ENCODE measurements at places on chromosomes 1 and 21.
A peak's percentile ranks its signal among the peaks of the same experiment; 100 is the strongest.

GRCh38 chr21:32197896-32198295 lies 81.0 kb downstream of the MIS18A start:
- DNase-seq = no peak

GRCh38 chr1:118077331-118078045 lies 107.5 kb downstream of the SPAG17 start:
- DNase-seq = no peak

DNA sequence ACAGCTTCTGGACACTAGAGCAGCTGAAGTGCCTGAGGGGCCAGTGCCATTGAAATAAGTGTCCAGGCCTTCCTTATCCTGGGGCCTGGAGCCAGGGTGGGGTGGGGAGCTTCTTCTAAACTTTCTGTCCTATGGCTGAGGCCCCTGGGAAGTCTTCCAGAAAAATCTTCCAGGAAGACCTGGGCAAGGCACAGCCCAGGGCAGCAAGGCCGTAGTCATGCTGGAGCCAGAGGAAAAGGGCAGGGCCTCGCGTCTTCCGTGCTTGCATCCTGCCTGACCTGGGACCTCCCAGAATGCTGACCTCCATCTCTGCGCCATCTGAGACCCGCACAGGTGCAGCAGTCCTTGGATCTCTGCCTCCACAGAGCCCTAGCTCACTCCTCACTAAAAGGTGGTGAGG lies 96.7 kb upstream of the SLC44A3 start:
- no peak for DNase-seq

DNA sequence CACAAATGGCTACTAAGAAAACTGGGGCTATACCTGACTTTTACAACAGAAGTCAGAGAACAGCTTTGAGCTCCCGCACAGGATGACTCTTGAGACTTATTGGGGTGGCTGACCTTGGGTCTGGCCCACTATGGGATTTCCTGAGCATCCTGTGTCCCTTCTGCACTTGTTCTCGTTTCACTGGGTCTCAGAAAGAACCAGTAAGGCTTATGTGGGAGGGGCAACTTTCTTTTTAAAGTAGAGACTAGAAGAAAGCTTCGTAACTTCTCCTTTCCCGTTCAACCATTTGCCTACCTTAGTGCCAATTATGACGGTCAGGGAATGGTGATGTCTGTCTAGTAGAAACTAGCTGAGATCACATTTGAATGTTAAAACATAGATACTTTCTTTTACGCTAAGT lies 59.5 kb upstream of the C1orf105 start:
- no peak for DNase-seq

DNA sequence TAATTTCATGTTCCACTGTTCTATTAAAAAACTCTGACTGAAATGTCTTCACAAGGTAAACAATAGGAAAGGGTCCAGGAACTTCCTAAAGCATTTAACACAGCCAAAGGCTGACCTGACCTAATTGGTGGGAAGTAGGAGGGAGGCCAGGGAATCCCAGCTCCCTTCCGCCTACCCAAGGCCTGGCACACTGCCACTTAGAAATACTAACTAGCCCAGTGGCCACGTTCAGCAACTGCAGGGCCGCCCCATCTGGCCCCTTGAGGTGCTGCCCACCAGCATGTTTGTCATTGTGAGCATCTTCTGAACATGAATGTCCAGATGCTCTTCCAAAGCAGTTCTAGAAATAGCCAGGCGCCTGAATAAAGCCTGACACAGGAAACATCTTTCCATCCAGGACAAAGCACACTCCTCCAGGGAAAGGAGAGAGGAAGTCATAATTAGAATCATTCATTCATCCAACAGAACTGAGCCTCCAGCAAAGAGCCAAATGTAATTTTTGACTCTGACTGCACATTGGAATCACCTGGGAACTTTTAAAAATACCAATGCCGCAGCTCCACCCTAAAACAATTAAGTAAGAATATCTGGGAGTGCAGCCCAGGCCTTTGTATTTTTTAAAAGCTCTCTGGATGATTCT lies 44.6 kb upstream of the BCL9 start:
- DNase-seq = no peak

DNA sequence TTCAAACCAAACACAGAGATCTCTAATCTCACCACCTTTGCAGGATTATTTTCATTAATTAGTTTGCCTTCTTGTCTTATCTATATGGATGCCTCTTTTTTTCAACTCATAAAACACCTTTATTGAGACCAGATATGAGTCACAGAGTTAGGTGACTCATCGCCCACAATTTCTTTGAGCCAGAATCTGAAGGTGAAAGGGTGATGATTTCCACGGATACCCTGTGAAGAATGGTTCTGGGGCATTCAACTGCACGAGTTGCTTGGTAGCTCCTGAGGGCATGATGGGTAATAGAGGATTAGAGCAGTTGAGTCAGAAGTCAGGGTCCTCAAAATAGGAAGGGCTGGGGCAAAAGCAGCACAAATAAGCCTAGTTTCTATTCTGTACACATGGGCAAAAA lies 128.2 kb downstream of the TBX19 start:
- DNase-seq = peak; percentile 45

GRCh38 chr1:208985231-208985630 lies 598.3 kb upstream of the CAMK1G start:
- DNase-seq = no peak

GRCh38 chr1:165632491-165632890 lies 1.5 kb downstream of the MGST3 start:
- no peak for DNase-seq

- peak; percentile 38 for DNase-seq
These were observed 1.4 kb upstream of the SSBP3 start for GRCh38 chr1:54407404-54408146.

GRCh38 chr1:155962599-155963211 lies 15.6 kb downstream of the ARHGEF2 start:
- no peak for DNase-seq

DNA sequence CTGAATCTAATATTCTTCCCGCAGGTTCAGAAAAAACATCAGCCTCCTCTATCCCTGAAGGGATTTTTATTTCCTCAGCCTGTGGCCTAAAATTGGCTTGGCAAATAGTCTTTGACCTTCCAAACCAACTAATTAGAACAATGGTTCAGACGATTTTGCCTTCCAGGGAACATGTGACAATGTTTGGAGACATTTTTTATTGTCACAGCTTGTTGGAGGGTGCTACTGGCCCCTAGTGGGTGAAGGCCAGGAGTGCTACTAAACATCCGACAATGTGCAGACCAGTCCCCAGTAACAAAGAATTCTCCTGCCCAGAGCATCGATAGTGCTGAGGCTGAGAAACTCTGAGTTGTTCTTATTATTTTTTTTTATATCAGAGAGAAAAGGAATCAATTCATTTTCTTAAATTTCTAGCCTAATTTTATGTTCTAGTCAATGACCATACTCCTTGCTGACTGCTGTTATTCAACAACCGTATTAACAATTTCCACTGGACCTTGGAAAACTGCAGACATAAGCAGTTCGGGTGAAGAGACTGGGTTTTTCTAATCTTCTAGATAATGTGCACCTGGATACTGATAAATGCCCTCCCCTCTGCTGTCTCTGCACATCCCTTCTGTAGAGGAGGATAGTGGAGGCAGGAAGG lies 280.7 kb downstream of the LMX1A start:
- DNase-seq = no peak

- DNase-seq = no peak
These were observed 31.2 kb downstream of the CHD1L start for GRCh38 chr1:147273409-147274336.

DNA sequence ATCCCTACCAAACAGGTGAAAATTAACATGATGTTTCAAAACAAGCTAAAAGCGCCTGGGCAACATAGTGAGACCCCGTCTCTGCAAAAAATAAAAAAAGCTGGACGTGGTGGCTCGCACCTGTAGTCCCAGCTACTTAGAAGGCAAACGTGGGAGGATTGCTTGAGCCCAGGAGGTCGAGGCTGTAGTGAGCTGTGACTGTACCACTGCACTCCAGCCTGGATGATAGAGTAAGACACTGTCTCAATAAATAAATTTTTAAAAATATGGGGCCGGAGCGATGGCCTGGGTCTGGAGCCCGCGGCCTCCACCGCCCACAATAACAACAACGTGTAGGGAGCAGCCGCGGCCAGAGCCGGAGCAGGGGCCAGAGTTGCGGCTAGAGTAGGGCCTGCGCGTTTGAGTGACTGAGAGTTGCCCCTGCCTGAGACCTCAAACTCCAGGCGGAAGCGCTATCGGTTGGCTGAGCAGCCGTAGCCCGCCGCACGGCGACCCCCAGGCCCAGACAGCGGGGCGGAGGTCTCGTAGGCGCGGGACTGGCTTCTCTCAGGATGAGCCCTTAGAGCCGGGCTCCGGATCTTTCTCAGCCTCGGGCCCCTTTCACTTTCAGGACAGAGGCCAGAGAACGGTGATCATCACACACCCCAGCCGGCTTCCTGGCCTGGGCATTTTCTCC lies 41.4 kb downstream of the ZMYM1 start:
- DNase-seq = no peak

GRCh38 chr21:33058957-33059356 lies 11.0 kb upstream of the OLIG1 start:
- DNase-seq = no peak

GRCh38 chr1:10339815-10340214 lies 59.0 kb upstream of the PGD start:
- DNase-seq = no peak

DNA sequence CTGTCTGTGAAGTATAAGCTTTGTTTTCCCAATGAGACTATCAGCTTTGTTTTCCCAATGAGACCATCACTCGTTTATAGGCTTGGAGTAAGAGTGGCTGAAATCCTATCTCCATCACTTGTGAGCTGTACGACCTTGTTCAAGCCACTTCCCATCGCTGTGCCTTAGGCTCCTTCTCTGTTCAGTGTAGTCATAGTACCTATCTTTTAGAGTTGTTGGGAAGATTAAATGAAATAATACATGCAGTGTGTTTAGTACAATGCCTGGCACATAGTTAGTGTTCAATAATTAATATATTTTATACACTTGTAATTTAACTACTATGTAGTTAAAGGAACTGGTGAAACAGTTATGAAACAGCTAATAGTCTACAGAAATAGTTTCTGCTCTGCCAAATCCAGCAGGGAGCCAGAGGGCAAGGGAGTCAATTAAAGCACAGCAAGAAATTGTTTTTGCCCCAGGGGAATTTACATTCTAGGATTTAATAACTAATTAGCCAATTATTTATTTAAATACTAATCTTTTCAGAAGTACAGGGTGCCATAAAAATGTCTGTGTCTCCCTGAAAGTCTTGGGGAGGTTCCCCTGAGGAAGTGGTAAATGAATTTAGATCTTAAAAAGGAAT lies 139.3 kb upstream of the HMCN1 start:
- DNase-seq = no peak

- DNase-seq = no peak
These were observed 206.1 kb downstream of the ZNF648 start for GRCh38 chr1:181855380-181855779.

- no peak for DNase-seq
These were observed 30.9 kb downstream of the RGS5 start for GRCh38 chr1:163171826-163172225.

GRCh38 chr21:26840912-26841311 lies 4.3 kb downstream of the ADAMTS1 start:
- no peak for DNase-seq

DNA sequence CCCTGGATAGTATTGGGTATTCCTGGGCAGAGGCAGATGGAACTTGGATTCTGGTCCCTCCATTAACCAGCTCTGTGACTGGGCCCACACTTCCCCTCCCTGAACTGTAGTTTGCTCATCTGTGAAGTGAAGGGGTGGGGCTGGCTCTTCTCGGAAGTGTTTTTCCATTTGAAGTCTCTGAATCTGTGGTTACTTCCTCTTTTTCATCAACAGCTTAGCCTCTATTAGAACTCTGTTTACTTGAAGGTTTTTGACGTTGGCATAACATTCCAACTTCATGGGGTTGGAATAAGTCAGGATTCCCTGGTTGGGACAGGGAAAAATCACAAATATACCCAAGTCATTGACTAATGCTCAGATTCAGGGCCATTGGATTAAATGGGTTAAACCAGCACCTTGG lies 3.6 kb downstream of the KIAA0040 start:
- peak; percentile 40 for DNase-seq

GRCh38 chr1:206012086-206012859 lies 9.1 kb upstream of the RAB7B start:
- DNase-seq = peak; percentile 16

DNA sequence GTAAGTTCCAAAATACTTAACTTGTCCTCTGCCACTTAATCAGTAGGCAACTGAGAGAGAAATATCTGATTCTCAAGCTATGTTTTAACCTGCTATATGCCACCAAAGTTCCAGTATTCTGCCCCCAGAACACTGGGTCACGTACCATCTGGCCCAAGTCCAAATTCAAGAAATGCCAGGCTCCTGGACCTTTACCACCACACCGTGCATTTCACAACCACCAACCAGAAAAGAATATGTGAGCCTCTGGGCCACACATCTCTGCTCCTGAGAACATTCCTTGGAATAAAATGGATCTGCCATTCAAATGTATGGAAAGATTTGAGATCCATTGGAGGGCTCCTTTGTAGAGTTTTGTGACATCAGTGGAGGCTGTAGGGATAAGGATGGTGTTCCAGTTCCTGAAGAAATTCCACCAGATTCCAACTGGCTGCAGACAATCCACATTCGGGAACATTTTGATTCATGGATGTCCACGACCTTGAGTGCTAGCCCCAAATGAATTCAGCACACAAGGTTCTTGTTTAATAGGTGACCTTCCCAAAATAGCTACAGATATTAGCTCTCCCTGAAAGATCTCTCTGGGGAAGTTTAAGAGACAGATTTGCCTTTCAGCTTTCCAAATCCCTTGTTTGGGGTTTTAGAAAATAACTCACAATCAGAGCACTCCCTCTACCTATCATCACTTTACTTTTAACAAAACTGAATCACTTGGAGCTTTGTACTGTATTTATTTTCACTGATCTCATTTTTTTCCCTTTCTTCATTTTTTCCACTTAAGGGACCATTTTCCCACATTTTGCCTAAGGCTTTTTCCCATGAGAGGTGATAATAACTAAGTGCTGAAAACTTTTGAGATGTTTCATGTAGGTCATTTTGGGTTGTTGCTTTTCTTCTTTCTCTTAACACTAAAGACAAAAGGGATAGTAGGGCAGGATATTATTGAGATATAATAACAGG lies 128.4 kb upstream of the ZC3H11B start:
- no peak for DNase-seq

GRCh38 chr1:152048416-152049009 lies 11.7 kb upstream of the S100A11 start:
- DNase-seq = peak; percentile 24

DNA sequence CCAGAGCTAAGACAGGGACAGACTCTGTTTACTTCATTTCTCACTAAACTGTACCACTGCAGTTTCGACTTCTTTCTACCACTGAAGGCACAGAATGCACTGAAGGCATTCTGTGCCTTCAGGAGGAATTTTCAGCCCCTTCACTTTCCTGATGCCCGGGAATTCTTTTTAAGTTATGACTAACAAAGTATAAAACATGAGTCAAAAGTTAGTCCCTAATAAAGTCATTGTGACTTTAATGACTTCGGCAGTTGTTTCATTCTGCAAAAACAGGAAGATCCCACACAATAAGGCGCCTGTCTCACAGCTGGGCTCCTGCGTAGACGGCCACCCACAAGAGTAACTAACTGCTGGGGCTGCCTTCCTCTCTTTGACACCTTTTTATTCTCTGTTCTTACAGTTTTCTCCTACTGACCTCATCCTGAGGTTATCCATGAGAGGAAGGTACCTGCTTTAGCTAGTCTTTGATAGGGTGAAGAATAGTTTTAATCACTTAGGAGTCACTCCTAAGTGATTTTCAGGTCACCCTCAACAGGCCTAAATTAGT lies 183.9 kb upstream of the SGIP1 start:
- peak; percentile 38 for DNase-seq

- DNase-seq = no peak
These were observed 93.6 kb downstream of the LEPR start for GRCh38 chr1:65514041-65514440.

GRCh38 chr1:110872745-110873720 lies at the start of gene CD53:
Gene CD53 (plus strand): TSS chr1:110873148. CDS start chr1:110891409, 18,261 bp downstream.
- DNase-seq = no peak

- no peak for DNase-seq
These were observed 200.1 kb upstream of the C1orf105 start for GRCh38 chr1:172220376-172220775.

Measured in stimulated activated CD4-positive, alpha-beta T cell treated with anti-CD3 and anti-CD28 coated beads, Interleukin-12 subunit alpha, Interleukin-12 subunit beta, amount 100 ng/mL, for 4 hours (primary cell).